ENCODE measurements at places on chromosomes 16 and 17.
A peak's percentile ranks its signal among the peaks of the same experiment; 100 is the strongest.

- DNase-seq, result peak; percentile 5
Observed at GRCh38 chr17:58605470-58605869, 86.4 kb downstream of the TEX14 start.

DNA sequence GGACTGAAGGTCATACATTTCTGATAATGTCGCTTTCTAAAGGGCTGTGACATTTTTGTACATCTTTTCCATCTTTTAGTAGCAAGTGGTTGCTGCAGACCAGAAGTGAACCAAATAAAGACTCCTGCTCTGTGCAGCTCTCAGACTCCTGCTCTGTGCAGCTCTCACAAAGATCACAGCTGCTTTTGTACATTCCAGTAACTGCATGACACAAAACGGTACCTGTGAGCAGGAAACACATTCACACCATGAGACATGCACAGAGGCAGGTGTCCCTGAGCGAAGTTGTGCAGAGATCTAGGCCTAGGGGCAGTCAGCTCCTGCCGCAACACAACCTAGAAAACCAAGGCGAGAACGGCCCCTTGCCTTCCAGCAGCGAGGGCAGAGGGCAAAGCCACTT, 67.5 kb downstream of the KLHDC4 start:
- DNase-seq, result no peak

GRCh38 chr17:46024590-46024989, 25.5 kb downstream of the STH start:
- DNase-seq, result no peak

DNA sequence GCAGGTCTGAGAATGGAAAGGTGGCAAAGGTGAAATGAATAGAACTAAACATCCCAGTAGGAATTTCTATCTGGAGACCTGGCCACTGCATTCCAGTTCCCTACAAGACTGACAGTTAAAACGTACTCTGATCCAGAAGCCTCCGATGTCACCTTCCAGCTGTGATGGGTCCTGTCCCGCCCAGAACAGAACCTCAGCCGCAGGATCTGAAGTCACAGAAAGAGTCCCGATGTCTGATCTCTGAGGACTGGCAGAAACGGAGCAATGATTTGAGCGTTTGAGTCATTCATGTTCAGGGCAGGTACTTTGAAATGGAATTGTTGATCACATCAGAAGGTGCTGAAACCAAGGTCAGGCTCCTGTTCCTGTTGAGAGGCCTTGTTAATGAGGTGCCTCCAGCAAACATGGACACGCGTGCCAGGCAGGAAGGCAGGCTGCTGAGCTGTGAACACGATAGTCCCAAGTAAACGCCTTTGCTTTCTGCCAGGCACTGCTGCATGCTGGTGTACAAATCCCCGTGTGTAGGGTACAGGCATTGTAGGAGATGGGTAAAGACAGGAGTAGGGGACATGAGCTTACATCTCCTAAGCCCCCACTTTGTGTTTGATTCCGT, 61.4 kb downstream of the VAT1L start:
- DNase-seq, result no peak

DNA sequence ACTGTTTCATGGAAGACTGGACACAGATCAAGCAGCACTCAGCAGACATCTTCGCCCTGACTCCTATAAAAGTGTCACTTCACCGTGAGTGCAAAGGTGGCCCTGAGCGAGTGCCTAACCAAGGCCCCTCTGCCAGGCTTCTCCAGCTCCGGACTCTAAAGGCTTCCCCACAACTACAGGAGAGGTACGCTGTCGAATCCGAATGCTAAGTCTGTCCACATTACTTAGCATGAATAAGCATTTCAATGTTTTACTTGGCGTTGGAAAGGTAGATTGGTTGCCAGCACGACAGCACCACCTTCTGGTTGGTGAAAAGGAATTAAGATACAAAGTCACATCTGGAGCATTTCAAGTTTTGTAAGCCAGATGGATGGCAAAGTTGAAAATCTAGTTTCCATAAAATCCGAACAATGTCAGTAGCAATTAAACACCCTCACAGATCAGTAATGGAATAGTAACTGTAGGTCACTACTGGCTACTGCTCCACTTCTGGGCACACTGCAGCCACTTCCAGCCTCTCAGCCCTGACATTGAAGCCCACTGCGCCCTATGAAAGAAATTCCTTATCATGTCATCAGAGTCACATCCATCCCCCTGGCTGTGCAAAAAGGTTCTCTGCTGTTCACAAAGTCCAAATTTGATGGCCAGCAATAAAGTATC, 100.9 kb downstream of the PARN start:
- DNase-seq, result no peak

GRCh38 chr17:19372011-19372370, 6.3 kb upstream of the MAPK7 start:
- peak; percentile 66 for DNase-seq

DNA sequence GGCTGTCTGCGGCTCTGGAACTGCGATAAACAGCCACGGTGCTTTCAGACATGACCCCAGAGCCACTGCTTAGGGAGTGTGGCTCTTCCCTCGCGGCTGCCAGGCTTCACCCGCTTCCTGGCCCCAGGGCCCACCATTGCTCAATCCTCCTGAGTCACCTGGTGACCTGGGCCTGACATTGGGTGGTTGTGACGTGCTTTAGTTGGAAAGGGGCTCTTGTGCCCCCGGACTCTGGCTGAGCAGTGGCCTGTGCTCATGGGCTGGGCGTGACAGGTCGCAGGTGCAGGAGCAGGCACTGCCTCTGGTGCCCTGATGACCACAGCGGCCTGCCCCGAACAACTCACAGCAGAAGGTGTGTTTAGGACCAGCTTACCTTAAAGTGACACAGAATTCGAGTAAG, 8.6 kb upstream of the NUDT16L1 start:
- no peak for DNase-seq

- no peak for DNase-seq
Observed at GRCh38 chr16:77273-77806, 685 bp upstream of the MPG start.

- no peak for DNase-seq
Observed at GRCh38 chr16:56716761-56717160, 13.2 kb upstream of the NUP93 start.

DNA sequence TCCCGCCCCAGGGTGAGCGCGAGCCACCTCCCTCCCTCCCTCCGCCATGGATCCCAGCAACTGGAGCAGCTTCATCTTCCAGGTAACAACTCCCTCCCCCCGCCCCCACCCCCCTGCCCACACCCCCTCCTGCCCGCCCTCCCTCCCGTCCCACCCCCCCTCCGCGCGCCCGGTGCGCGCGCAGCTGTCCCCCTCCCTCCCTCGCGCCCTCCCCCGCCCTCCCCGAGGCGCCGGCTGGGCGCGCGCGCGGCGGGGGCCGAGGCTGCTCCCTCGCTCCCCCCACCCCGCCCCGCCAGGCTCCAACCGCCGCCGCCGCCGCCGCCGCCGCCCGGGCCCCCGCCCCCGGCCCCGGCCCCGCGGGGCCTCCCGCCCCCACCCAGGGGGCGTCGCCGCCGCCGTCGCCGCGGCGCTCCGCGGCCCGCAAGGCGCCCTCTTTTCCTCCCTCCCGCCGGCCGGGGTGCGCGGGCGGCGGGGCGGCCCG, at the start of gene MAZ:
MAZ (plus strand) TSS at position 431 of the 481 bp plus-strand sequence. CDS start 173 bp downstream, outside the sequence.
- no peak for DNase-seq

- DNase-seq, result peak; percentile 21
Observed at GRCh38 chr16:73000907-73001521, 46.9 kb downstream of the ZFHX3 start.

DNA sequence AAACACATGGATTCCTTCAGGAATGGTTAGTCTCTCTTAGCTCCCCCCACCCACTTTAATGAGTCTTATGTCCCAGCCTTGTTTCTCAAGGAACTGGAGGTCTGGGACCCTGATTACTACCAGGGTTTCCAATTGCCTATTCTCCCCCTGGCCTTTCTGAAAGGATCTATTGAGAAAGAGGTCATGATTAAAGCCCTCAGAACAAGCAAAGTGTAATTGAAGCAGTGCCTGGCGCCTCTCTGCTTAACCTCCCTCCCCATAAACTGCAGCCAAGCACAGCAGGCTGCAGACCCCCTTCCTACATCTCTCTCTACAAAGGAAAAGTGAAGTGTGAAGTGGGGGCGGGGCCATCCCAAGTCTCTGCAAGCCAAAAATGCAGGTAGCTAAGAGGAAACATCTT, 159.7 kb upstream of the CDH11 start:
- DNase-seq, result no peak

DNA sequence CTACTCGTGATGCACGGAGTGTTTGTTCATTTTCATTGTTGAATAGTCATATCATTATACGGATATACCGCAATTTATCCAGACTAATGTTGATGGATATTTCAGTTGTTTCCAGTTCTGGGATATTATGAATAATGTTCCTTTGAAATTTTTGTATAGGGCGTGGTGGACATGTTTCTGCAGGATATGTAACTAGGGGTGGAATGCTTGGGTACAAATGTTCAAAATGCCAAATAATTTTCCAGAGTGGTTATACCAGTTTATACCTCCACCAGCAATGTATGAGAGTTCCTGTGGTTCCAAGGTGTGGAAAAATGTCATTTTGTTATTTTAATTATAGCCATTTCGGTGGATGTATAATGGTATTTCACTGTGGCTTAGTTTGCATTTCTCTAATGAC, 53.6 kb downstream of the NUP88 start:
- no peak for DNase-seq

GRCh38 chr17:76384987-76385891, 830 bp downstream of the SPHK1 start:
- no peak for DNase-seq

Data from chondrocyte (in vitro differentiated cells).